Kidney tubule cell (primary cell): ENCODE measurements at places on chromosomes 1 and 21.

GRCh38 chr21:41680444-41681347, 86.2 kb downstream of the RIPK4 start:
- peak; percentile 23 for DNase-seq

DNA sequence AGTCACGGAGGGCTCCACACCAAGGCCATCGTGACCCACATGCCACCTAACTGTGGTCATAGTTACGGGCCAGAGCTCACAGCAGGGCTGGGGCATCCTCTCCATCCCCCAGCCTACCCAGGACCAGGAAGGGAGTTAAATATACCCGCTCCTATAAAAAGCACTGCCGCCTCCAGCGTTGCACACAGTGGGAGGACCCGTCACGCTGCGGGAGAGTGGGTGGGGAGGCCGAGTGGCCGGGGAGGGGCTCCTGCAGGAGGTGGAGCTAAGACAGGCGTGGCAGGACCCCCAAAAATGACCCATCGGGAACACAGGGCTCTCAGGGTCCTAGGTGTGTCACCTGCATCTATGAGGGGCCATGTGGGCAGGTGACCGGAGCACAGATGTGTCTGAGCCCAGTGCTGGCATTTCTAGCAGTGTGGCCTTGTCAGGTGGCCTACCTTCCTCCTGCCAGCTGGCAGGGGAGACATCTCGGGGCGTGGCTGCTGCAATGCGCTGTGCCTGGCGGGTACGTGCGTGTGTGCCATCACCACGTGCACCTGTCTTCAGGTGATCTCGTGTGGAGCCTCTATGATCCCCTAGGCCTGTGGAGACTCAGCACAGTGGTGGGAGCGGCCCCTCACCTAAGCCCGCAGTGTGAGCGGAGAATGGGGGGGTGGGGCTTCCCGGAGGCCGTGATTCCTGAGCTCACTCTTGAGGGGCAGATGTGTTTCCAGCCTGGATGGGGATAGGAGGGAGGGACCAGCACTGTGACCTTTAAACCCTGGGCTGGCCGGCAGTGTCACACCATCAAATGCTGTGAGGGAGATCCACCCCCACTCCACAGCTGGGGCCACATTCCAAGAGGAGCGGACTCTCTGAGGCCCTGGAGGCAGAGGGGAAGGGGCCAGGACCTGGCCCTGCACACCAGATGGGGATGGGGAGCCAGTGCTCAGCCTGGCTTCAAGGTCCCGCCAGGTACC, 17.7 kb downstream of the AGRN start:
- DNase-seq, result no peak

DNA sequence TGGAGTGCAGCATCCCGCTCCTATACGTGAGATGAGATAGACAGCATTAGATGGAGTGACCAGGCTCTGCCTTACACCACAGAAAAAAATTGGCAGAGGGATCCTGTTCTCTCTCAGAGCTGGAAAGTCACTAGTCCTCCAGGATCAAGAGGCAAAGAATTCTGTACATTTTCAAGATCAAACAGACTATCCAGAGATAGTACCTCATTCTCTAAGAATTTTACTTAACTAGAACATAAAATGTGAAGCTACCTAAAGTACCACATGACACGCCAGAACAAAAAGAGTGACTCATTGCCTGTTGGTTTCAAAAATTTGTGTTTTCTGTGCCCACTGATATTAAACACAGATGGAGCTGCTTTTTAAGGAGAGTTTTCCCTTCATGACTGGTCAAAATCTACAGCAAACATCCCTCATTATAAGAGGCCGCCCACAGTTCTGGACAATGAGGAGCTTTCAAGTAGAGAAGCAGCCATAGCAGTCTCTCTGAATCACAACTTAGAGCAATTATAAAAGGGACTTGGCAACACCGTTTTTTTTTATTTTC, 32.3 kb downstream of the CD160 start:
- peak; percentile 51 for DNase-seq

GRCh38 chr1:211541720-211542477, 37.1 kb downstream of the SLC30A1 start:
- no peak for DNase-seq

- DNase-seq, result peak; percentile 54
Observed at GRCh38 chr1:67575861-67576260, 109.1 kb upstream of the GADD45A start.
